ENCODE measurements at places on chromosomes 1 and 21.
A peak's percentile ranks its signal among the peaks of the same experiment; 100 is the strongest.

DNA sequence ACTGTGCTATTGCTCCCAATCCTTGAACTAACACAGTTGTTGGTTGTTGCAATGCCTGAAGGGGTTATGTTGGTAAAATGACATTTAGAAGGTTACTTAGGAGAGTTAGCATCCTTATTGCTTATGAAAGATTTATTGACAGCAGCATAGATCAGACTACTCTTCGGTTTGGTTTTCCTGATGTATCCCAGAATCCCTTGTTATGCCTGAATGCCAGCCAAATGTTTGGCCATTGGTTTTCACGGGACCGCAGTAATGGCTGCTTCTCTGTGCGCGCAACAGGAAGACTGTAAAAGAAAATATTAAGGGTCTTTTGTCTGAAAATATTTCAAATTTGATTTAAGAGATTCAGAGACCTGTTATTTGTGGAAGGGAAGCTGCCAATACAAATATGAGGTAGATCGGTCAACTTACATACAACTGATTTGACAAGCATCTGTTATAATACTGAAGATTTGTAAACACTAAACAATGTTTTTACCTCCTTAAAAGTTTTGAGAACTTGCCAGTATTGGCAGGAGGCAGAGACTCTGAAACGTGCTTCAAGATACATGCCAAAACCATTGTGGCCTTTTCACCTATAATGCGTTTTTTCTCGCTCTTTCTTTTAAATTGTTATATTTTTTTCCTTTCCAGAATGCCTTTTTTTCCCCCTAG is 8.3 kb downstream of the NFIA start:
- DNase-seq = no peak

- DNase-seq = no peak
These were observed 29.2 kb downstream of the UCK2 start for GRCh38 chr1:165856606-165857005.

DNA sequence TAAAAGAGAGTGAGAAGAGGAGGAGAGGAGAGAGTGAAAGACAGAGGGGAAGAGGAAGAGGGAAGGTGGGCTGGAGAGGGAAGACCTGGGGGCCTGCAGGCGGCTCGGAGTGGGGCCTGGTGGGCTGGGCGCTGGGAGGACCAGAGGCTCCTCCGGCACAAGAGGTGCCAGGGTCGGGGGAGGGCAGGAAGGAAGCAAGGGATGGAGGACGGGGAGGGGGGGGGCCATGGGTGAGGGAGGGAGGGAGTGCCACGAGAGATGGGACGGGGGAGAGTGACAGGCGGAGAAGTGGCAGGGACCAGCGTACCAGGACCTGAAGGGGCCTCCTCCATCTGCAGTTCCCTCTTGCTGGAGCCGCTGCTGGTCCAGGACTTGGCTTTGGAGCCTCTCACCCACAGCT is 87.7 kb downstream of the CASZ1 start:
- DNase-seq = no peak

DNA sequence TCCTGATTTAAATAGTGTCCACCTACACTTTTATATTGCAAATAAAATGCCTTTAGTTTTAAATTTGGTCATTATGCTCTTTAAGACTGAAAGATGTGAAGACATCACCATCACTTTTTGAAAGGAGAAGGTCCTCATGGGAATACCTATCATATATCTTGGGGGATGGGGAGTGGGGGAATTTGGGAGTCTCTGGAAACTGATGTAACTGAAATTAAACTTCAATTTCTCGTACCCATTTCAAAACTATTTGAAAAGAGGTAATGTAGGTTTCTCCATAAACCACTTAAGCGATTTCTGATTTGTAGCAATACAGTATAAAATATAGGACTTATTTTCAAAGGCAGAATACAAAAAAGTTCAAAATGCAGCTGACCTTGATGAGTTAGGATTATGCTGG is 924 bp downstream of the EXTL2 start:
- DNase-seq = no peak

DNA sequence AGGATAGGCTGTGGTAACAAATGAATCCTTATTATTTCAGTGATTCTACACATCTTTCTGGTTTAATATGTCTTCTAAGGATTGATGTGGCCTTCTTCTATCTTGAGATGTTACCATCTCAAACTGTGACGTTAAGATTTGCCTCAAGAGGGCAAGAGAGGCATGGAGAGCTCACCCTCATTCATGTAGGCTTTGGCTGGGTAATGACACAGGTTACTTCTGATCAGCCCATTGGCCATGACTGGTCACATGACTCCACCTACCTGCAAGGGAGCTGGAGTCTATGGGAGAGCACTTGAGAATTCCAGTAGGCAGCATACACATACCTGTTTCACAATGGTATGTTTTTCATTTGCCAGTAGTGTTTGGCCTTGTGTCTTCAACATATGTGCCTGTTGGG is 30.0 kb downstream of the CACHD1 start:
- no peak for DNase-seq

DNA sequence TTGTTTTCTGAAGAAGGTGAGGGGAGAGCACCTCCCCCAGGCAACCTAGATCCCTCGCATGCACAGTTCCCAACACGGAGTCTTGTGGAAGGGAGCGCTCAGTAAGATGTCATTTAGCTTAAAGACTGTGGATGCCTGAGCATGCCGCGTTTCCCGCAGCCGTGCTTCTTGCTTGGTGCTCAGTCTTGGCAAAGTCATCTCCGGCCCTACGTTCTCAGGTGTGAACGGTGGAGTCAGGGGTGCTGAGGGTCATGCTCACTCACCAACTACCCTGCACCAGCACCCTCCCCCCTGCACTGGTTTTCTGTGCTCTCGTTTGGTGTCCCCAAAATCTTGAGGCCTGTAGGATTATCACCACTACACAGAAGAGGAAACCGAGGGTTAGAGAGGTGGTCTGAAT is 202.1 kb downstream of the RHOU start:
- no peak for DNase-seq

- peak; percentile 49 for DNase-seq
These were observed 2.4 kb downstream of the NTPCR start for GRCh38 chr1:232952514-232953499.

GRCh38 chr1:10916991-10917390 is 95.5 kb upstream of the TARDBP start:
- no peak for DNase-seq

DNA sequence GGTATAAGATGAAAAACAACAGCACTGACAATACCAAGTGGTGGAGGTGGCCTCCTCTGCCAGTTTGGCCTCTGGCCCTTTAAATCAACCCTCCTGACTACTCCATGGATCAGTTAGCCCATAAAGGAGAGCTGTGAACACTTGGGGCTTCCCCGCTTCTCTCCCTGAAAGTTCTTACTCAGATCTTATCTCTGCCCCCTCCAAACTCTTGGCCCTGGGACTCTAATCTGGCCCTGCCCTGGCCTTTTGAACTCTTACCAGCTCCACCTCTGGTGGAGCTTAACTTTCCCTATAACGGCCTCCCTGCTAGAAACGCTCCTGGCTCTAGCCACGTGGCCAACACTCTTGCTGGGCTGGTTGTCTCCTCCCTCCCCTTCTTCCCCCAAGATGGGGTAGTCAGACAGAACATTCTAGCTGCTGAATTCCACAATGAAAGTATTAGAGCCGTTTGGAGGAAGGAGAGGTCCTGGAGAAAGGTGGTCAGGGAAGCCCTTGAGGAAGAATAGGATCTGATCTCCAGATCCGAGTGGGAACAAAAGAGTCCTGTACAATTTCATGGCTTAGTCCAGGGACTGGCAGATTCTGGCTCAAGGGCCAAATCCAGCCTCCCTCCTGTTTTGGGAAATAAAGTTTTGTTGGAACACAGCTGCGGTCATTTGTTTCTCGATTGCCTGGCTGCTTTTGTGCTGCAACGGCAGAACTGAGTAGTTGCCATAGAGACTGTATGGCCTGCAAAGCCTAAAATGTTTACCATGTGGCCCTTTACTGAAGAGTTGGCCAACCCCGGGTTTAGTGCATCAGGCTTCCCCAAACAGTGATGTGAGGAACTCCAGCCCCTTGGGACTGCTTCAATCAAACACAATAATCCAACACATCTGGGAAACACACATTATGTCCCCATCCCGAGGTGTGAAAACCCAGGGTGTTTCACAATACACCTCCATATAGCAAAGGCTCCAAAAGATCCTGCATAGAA is 9.5 kb upstream of the PIGR start:
- peak; percentile 70 for DNase-seq

DNA sequence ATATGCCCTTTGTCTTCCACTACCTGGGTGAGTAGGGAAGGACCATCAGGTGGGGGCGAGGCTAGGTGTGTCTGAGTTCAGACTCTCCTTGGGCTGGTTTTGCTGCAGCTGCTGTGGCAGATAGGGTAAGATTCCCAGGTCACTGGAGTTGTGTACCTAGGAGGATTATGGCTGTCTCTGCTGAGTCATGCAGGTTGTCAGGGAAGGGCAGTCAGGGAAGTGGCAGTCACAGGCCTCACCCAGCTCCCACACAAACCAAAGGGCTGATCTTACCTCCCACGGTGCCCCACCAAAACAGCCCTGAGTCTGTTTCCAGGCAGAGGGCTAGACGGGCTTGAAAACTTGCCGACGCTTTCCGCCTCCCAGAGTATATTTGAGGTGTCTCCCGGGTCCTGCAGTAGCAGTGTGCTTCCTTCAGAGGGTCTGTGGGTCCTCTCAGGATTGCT is 201.6 kb upstream of the PLXNA2 start:
- peak; percentile 68 for DNase-seq

DNA sequence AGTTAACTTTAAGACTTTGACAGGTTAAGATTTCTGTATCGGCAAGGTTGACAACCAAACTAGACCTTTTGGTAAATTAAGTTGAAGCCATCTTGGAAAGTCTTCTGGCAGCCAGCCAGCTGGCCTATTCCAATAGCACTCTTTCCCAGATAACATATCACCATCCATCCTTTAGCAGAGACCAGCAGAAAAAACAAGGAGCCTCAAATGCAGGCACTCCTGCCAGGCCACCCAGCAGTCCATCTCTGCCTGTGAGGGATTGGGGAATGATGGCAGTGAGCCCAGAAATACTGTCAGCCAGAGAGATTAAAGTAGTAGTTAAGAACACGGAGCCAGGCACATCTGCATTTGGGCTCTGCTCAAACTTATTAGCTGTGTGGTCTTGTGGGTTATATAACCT is 19.4 kb downstream of the ZBTB40 start:
- peak; percentile 21 for DNase-seq
